ENCODE measurements at places on chromosomes 13 and 19.

DNA sequence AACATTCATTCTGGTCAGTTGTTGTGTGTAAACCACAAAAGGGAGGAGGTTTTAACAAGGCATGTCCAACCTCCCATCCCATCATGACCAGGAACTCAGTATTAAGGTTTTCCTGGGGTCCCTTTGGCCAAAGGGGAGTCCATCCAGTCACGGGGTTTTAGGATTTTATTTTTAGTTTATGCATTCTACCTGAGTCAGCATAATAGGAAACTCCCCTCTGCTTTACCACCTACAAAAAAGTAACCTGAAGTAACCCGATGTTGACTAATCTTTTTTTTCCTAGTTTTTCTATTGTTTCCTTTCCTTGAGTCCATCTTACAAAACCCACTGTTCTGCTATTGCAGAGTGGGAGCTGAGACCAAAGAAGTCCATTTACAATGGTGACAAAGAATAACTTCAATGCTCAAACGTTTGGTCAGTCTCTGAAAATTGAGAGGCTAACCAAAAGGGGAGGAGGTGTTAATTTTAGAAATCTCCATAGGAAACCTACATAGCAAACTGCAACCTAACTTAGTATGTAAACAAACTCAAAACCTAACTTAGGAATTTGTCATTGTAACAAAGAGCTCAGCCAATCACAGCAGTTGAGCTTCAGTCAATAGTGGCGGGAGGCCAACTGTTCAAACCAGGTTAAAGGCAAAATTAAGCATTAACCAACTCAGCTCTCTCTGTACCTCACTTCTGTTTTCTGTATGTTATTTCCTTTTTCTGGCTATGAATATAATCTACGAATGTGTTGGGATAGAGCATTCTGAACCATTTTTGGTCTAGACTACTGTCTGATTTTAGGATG is 1954.1 kb downstream of the PCDH9 start:
- no peak for DNase-seq

DNA sequence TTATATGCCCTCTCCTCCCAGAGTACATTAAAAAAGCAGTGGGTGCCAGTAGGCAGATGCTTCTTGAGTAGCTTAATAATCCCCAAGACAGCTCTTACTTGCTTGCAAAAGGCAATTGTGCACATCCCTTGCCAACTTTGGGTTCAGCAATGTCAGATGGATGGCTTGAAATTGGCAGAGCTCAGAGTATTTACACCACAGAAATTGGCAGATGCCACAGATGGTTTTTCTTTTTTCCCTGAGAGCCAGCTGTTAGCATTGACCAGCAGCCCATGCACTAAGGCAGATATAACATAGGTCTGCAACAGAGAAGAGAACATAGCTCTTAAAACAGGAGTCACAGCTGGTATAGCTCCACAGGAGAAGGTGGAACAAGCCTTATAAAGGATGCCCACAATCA is 18.4 kb upstream of the RNASEH2B start:
- no peak for DNase-seq

- no peak for DNase-seq
Observed at GRCh38 chr19:47433121-47433520, 13.8 kb upstream of the MEIS3 start.

DNA sequence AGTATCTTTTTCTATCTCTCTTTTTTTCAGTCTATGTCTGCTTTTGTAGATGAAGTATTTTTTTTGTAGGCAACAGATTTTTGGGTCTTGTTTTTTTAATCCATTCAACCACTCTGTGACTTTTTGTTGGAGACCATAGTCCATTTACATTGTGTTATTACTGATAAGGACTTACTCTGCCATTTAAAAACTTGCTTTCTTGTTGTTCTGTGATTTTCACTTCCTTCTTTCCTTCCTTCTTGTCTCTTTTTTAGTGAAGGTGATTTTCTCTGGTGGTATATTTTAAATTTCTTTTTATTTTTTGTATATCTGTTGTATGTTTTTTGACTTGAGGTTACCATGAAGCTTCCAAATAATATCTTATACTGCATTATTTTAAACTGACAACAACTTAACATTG is 79.5 kb downstream of the COG6 start:
- DNase-seq, result no peak

- DNase-seq, result no peak
Observed at GRCh38 chr13:106491928-106492587, 43.4 kb downstream of the EFNB2 start.

DNA sequence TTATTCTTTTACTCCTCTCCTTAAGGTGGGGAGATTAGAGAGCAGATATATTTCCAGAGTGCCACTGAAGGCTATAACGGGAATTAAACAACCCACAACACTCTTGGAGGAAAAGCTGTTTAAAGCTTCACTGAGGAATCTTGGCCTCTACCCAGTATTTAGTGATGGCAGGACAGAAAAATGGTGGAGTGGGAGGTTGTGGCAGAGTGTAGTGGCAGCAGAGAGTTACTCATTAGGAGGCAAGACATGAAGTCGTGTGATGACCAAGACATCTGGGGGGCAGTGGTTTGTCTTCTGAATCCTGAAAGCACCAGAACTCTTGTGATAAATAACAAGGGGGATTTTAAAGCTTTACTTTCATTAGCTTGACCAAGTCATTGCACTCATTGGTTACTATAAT is 563.5 kb upstream of the SLITRK5 start:
- DNase-seq, result no peak

GRCh38 chr13:44271031-44271455 is 102.6 kb upstream of the SERP2 start:
- DNase-seq, result no peak

GRCh38 chr19:28103921-28104320 is 1109.0 kb downstream of the UQCRFS1 start:
- DNase-seq, result no peak

DNA sequence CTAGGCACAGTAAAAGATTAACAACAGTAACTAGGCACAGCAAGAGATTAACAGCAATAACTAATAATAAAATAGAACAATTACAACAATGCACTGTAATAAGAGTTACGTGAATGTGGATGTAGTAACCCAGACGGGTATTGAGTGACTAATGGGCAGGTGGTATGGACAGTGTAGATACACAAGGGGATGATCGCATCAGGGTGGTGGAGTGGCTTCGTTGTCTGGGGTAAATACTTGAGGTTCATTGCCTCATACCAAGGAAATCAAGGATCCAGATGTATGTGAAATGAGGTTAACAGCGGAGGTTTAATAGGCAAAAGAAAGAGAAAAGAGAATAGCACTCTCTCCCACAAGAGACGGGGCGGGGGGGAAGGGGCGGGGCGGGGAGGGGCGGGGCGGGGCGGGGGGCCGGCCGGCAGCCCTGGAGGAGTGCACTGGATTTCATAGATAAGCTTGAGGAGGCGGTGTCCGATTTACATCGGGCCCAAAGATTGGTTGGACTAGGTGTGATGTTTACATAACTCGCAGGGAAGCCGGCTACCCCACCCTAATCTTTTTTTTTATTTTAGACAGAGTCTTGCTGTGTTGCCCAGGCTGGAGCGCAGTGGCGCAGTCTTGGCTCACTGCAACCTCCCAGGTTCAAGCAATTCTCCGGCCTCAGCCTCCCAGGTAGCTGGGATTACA is 106.3 kb downstream of the KCTD15 start:
- DNase-seq, result no peak

DNA sequence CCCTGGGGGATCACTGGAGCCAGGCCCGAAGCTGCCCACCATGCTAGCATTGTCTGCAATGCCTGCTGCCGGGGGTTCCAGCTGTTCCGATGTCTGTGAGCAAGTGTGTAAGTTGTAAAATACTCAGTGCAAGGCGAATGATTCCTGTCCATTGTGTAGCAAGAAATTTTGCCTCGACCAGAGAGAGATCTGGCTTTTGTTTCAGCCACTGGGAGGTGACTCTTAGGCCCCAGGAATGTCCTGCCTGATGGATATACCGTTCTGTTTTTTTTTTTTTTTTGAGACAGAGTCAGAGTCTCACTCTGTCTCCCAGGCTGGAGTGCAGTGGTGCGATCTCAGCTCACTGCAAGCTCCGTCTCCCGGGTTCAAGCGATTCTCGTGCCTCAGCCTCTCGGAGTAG is 7.3 kb upstream of the GADD45B start:
- DNase-seq, result no peak

- no peak for DNase-seq
Observed at GRCh38 chr19:5115351-5115750, 146.4 kb downstream of the KDM4B start.

DNA sequence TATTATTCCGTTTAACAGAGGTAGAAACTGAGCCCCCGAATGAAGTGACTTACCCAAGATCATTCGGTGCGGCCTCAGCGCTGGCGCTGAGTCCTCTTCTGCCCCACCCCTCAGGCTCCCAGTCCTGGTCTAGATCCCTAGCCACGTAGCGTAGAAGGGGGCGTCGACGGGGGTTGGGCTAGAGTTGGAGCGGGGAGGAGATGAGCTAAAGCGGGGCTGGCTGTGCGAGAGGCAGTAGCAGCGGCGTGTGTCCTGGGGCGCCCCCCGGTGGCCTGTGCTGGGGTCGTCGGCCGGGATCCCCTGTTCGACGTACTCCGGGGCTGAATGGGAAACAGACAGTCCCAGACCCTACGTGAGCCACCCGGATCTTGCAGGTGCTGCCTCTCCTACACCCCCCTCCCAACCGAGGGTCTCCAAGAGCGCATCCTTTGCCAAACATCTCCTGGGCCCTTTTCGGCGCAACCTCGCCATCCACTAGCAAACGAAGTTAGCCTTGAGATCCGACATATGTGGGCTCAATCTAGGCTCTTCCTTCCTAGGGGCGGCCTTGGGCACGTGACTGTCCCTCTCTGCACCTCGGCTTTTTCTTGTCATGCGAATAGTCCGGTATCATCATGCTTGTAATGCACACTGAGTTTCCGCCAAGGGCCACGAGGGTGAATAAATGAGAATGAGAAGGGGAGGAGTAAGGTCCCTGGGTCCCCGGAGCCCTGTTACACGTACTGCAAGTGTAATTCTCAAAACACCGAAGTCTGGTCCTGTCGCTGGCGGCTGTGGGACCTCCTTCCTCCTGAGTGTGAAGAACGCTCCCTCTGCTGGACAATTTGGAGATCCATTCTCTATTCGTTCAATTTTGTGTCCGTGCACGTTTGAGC is 47.7 kb downstream of the CYP4F22 start:
- DNase-seq, result peak; percentile 63

GRCh38 chr19:46040952-46041500 is at the start of gene IGFL4:
Gene IGFL4 (minus strand): TSS chr19:46041002. CDS start chr19:46040962, 40 bp downstream.
- DNase-seq, result no peak

GRCh38 chr19:49658566-49659442 is 6.9 kb downstream of the IRF3 start:
- DNase-seq, result no peak

- no peak for DNase-seq
Observed at GRCh38 chr13:43286751-43287150, 263.4 kb downstream of the DNAJC15 start.

DNA sequence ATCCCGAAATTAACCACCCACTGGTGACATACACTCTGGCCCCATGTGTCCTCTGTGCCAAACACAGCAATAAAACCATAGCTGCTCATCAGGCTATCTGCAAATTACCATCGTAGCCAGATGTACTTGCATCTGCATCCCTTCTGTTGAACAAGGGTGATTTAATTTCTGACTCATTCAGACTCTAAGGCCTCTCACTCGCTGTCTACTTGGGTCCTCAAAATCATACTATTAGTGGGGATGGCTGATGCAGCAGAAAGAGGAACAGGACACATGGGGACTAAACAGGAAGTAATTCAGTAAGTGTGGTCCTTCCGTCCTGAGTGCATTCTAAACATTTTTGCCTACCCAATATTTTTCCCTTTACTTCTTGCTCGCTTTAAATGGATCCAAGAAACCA is 2275.0 kb upstream of the PCDH20 start:
- DNase-seq, result no peak

- DNase-seq, result no peak
Observed at GRCh38 chr13:39874331-39875053, 219.0 kb downstream of the COG6 start.

GRCh38 chr13:100962585-100962984 is 288.0 kb upstream of the TMTC4 start:
- DNase-seq, result no peak

- DNase-seq, result no peak
Observed at GRCh38 chr13:92842145-92842544, 384.5 kb upstream of the GPC6 start.

DNA sequence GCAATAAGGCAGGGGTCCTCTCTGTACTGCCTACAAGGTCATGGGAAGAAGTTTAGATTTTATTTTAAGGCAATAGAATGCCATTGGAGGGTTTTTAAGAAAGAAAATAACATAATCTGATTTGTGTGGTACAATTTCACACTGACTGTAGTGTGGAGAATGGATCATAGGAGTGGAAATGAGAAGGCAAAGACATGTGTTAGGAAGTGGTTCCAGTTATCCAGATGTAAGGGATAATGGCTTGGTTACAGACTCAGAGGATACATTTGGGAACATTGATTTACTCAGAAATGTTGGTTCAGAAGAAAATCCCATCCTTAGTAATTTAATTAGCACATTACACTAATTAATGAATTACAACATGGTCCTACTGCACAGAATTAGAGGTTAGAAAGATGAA is 788.2 kb downstream of the SLITRK5 start:
- DNase-seq, result no peak

DNA sequence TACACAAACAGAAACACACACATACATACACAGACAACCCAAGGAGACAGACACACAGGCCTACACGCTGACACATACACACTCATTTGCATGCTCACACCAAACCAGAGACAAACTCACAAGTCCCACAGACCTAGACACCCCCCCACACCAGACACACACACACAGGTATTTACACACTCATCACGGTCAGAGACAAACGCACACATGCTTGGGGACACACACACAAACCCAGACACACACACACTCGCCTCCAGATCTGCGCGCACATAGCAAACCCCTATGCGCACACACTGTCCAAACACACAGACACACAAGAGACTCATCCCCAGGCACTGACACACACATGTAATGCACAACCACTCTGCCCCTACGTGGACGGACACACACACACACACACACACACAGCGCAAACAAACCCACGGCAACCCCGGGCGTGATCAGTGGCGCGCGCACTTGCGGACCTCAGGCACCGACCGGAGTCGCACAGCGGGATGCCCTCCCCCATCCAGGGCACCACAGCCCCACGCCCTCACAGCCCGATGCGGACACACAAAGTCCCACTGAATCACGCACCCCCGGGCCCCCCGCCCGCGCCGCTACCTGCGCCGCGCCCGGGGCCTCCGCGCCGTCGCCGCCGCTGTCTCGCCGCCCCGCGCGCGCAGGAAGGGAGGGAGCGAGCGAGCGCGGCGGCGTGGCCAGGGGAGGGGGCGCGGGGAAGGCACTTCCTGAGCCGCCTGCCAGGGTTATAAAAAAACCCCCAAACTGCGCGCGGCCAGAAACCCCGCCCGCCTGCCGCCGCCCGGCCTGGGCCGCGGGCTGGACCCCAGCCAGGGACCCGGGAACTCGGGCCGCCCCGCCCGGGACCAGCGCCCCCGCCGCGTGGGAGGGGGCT is at the start of gene ADAMTS10:
TSS of gene ADAMTS10 (minus strand) at position 675 of the 895 bp plus-strand sequence. CDS start 5,005 bp downstream, outside the sequence.
- no peak for DNase-seq

GRCh38 chr13:108227651-108228272 is 9.6 kb downstream of the ABHD13 start:
- peak; percentile 42 for DNase-seq

Data from NCI-H1930 (cell line).